NT2/D1 (cell line): ENCODE measurements at places on chromosomes 3 and 15.

DNA sequence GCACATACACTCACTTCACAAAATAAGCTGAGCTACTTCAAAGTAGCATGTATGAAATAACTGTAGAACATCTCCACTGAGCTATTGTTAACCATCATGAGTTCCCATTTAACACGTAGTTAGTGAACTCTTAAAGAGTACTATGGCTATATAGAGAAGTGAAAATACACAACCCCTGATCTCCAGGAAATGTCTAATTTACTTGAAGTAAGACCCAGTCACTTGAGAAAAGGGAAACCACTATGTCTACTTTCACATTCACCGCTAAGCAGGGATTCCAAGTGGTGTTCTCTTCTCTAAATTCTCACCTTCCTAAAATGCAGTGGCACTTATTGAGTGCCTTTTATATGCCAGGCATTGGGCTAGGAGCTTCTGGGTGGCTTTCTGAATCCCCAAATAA, 35.0 kb upstream of the COLQ start:
- DNase-seq = no peak

DNA sequence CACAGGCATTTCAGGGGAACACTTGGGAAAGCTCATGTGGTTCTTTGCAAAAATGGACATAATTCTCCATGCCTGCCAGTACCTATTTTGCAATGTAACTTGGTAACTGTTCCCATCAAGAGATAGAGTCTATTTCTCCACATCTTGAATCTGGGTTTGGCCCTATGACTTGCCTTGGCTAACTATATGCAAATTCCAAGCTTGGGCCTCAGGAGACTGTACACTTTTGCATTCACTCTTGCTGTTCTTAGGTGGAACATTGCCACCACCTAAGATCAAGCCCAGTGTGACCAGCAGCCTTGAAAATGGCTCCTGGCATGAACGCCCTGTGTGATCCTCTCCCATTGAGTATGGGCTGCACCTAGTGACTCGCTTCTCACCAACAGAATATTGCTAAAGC, 19.8 kb upstream of the SMAD6 start:
- DNase-seq = no peak

DNA sequence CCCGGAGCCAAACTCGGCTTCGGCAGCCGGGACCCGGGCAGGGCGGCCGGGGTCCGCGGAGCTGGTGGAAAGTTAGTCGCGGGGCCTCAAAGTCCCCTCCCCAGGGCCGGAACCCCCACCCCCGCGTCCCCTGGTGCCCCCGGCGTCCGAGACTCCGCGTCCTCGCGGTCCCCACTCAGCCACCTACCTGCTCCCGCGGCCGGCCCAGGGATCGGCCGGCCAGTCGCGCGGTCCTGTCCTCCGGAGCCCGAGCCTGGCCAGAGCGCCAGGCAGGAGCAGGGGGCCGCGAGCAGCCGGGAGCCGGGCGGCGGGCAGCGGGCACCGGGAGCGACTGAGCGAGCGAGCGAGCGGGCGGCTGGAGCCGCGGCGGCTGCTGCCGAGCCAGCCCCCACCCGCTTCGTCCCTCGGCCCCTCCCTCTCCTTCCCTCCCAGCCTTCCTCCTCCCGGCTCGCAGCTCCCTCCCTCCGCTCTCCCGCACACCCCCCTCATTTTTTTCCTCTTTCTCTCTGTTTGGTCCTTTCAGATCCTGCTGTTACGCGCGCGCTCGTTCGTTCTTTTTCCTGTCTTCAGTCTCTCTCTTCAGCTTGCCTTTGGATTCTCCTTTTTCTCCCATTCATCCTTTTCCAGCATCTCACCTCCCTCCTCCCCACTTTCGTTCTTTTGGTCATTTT, at the start of gene MEGF11:
TSS of gene MEGF11 (minus strand) at position 333 of the 671 bp plus-strand sequence. CDS start 125,347 bp downstream, outside the sequence.
- DNase-seq = no peak

GRCh38 chr3:28669870-28670269, 321.2 kb upstream of the AZI2 start:
- no peak for DNase-seq

DNA sequence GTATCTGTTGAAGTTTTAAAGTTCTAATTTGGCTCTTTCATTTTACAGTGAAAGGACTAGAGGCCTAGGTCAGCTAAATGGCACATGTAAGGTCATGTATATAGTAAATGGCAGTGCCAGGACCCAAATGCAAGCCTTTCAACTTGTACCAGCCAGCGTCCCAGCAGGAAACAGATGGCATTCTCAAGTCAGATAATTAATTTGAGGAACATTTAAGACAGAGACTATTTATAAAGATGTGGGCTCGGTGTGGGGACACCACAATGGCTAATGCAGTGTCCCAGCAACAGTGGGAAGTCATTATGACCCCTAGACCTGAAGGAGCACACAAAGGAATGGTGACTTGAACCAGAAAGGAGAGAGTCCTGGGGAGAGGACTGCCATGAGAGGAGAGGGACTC, 6.1 kb downstream of the MINDY4B start:
- no peak for DNase-seq

GRCh38 chr3:11074451-11074850, 79.8 kb upstream of the HRH1 start:
- DNase-seq = no peak

- DNase-seq = no peak
Observed at GRCh38 chr3:27714146-27714526, 8.0 kb downstream of the EOMES start.

- no peak for DNase-seq
Observed at GRCh38 chr3:62708638-62709373, 166.4 kb downstream of the CADPS start.

GRCh38 chr15:36601497-36601932, 22.1 kb downstream of the CDIN1 start:
- no peak for DNase-seq

DNA sequence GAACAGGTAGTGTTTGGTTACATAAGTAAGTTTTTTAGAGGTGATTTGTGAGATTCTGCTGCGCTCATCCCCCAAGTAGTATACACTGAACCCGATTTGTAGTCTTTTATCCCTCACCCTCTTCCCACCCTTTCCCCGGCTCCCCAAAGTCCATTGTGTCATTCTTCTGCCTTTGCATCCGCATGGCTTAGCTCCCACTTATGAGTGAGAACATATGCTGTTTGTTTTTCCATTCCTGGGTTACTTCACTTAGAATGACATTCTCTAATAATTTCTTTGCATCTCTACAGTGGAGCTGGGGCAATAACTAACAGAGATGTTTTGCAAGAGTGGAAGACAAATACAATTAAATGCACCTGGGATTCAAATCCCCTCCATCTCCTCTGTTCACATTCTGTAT, 93.2 kb downstream of the TP63 start:
- no peak for DNase-seq

DNA sequence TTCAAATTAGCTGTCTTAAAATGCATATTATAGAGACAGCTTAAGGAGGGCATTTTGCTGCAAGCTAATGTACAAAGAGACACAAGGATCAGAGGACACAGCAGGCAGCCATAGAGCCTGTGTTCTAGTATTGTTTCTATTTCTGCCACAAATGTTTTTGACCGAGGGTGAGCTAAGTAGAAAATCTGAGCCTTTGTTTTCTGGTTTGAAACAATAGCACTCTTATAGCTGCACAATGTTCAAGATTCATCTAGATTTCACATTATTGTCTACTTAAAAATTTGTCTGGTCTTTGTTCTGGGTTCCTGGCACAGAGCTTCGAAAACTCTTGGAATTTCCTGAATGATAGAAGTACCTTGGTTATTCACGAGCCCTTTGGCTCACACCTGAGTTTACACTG, 40.0 kb upstream of the TUSC7 start:
- no peak for DNase-seq

DNA sequence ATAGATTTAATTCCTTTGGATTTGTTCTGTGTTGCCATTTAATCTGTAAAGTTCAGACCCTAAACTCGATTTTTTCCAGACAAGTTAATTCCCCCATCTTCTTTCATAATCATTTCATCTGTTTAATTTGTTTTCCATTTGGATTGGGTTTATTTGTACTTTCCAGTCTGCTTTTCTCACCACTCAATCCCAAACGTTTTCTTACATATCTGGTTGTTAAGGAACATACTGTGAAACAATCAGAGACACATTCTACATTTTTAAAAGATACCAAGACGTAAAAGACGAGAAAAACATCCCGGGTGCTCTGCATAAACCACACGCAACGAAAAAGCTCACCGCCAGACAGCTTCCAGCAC, 13.0 kb upstream of the ONECUT1 start:
- DNase-seq = no peak

GRCh38 chr15:48190932-48191573, 412 bp upstream of the CTXN2 start:
- peak; percentile 64 for DNase-seq

DNA sequence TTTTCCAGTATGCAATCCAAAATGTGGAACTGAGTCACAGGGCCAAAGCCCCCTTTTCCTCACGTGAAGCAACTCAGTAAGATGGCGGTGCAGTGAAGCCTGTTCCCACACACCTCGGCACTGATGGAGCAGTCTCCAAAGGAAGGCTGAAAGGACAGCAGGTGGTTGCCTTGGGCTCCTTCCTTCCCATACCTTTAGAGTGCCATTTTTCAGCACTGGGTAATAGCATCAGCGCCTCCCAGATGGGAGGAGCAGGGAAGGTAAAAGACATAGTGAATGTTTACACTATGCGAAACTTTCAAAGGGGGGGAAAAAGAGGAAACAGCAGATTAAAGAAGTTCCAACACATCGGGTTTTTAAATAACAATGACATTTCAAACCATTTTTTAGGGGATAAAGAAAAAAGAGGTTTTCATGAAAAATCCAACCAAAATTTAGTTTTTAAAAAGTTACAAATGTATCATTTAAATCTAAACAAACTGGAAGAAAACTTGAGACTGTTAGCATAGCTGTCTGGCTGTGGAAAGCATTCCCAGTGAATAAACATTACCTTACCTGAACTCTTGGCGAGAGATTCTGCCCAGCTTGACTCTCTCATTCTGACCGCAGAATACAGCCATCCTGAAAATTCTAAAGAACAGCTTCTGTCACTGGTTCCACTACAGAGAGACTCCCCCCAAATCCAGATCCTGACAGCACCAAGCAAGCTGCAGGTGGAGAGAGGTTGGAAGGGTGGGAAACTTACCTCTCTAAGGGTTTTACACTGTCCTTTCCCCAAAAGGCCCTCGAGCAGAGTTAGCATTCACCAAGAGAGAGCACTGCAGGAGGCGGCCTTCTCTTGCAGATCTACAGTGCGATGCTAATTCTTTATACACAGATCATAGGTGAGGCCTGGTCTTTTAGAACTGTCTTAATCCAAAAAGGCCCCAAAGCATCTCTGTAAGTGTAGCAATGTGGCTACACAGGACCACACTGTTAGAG, 32.6 kb downstream of the ABCC5 start:
- peak; percentile 15 for DNase-seq

GRCh38 chr3:119831941-119832371, 50.1 kb downstream of the NR1I2 start:
- no peak for DNase-seq

- DNase-seq = no peak
Observed at GRCh38 chr3:48563382-48563918, at the start of gene UCN2. TSS of gene UCN2 (minus strand) at chr3:48563781. CDS start at chr3:48563124, 657 bp downstream.

DNA sequence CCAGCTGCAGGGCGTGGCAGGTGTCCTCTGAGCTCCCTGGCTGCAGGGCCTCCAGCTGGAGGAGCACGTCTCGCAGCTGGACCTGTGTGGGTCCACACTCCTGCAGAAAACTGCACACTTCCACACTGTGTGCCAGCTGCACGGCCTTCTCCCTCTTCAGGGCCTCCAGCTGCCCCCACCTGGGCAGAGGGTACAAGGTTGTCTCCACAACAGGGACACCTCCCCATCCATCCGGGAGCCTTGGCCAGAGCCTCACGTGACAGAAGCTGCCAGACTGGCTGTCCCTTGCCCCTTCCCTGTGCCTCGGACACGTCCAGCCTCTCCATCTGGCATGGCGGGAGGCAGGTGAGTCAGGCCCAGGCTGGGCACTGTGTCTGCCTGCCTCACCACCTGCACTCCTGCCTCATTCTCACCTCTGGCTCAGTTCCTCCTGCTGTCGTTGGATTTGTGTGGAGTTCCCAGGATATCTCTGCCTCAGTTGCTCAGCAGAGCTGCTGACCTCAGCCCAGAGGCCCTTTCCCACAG, 14.5 kb downstream of the SPTBN5 start:
- no peak for DNase-seq

- DNase-seq = no peak
Observed at GRCh38 chr15:63860155-63860554, 26.4 kb upstream of the HERC1 start.

DNA sequence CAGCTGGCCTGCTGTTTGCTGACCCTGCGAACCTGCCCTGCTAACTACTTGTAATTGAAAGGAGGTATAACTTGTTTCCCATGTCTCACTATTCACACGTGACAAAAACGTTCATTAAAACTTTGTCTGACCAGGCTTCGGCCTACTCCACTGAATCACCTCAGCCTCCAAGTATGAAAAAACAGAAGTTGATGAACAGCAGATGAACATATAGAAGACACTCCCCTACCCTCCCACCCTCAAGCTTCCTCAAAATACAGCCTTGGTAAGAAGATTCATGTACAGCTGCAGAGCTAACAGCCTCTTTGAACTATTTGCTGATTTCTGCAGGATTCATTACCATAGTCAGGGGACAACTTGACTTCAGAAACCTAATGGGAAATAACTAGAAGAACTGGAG, 10.7 kb downstream of the RBM15B start:
- DNase-seq = no peak

DNA sequence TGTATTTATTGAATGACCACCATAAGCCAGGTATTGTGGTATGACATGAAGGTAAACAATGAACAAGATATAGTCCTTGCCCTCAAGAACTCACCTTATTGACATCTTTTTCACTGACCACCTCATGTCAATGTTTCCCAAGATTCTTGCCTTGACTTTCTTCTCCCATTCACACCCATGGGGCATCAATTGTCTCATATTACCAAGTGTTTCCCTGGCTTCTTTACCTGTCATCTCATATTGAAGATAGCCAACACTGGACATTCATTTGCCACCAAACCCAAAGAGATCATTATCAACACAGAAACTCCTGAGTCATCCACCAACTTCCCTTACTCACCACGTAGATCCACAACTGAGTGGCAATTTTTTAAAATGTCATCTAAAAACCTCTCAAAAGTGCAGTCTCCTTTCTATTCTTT, 2.2 kb downstream of the EFHB start:
- DNase-seq = no peak

DNA sequence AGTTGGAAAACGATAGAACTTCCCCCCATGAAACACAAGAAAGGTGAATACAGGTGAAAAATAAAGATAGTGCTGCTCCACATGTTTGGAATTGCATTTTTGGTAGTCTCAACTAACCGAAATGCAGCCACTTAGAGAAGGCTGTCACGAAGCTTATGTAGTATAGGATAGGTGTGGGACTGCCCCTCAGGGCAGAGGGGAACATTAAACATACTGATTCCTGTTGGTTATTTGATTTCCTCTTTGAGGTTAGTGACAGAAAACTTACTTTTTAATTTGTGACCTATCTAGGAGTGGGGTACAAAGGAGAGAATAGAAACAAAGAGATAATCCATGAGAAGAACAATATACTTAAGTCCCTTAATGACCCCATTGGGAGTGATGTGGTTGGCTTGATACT, 85.8 kb upstream of the SATB1 start:
- no peak for DNase-seq
